Kidney (tissue), 22 donors: ENCODE measurements at places on chromosomes 5 and 9.

GRCh38 chr5:142097681-142098080, 10.9 kb upstream of the NDFIP1 start:
- DNase-seq = no peak

DNA sequence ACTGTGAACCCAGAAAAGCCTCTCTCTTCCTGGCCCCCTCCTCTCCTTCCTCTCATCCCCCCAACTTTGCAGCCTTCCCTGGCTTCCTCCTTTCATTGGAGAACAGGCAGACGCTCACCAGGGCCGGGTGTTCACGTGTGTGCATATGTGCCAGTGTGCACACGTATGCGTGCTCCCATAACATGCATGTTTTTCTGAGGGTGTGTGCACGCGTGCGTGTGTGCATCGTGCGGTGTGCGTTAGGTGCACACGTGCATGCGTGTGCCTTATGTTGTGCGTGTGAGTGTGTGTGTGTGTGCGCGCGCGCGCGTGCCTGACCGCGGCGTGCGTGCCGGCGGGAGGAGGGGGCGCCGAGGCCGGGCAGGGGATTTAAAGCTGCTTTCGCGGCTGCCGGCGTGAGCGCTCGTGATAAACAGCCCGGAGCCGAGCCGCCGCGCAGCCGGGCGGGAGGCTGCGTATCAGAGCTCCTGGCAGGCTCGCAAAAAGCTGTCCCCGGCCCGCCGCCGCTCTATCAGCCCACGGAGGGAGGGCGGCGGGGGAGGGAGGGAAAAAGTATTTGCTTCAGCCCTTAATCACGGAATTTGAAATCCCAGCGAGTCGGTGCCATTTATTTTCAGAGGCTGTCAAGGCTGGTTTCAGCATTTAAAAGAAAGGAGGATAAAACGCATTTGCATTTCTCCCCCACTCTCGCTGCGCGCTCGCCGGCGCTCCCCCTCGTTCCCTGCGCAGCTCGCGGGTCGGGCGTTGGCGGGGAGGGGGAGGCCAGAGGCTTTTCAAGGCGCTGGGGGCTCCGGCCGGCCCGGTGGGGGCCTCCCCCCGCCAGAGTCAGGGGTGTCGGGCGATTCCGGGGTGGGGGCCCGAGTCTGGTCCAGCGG, 183.9 kb downstream of the C9orf50 start:
- peak; percentile 92 for DNase-seq

- DNase-seq = no peak
Measured at GRCh38 chr5:101717721-101718120, 578.4 kb downstream of the SLCO4C1 start.

- no peak for DNase-seq
Measured at GRCh38 chr5:124397317-124397716, 349.1 kb downstream of the ZNF608 start.

DNA sequence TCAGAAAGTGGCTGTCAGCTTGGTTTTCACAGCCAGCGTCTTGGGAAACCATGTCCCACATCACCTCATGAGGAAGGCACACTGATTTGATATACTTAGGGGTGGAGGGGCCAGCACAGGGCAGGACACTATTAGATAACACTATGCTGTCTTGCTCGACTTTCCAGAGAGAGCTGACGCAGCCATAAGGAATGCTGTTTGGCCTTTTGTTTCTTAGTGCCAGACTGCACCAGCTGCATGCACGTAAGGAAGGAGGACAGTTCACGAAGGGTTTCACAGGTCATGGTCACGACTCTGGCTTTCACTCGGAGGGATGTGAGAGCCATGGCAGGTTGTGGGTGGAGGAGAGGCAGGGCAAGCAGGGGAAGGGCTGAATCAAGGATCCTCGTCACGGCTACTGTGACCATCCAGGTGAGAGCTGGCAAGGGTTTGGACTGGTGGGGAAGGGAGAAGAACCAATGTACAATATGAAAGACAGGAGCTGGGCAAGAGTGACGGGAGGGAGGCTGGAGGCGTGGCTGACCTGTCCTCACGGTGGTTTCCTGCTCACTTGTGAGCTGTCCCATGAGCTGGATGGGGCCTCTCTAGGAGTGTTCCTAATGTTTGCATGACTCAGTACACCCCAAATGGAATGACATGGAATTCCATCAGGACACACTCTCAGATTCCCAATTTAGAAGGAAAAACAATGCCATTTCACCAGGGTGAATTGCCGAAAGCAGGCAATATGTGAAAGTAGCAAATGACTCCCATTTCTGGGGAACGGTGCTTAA, 61.7 kb downstream of the OTULIN start:
- no peak for DNase-seq

DNA sequence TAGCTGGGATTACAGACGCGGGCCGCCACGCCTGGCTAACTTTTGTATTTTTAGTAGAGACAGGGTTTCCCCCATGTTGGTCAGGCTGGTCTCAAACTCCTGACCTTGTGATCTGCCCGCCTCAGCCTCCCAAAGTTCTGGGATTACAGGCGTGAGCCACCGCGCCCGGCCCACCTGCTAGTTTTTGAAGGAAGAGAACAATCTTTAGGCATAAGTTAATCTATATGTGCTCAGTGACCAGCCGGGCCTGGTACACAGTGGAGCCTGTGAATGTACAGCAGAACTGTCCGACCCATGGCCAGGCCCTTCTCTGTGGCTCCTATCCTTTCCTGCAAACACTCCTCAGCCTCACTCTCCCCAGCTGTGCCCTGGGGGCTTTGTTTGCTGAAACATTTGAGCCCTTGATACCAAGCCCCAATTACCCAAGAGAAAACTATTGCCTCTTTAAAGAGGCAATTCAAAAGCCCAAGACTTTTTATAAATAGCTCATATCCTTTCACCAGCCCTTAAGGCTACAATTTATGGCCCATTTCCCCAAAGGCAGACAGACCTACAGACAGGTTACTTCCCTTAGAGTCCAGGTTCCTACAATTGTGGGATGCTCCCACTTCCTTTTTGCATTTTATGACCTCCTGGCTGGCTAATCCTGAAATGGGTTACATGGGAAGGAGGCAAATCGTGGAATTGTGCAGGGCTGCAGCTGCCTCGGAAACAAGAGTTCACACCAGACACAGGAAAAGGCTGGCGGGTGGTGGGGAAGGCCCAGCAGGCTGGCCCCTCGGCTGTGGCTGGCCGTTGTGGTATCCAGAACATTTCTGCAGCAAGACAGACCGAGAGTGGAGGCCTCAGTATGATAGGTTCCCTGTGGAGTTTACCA, 37.5 kb downstream of the SPRY4 start:
- peak; percentile 73 for DNase-seq

DNA sequence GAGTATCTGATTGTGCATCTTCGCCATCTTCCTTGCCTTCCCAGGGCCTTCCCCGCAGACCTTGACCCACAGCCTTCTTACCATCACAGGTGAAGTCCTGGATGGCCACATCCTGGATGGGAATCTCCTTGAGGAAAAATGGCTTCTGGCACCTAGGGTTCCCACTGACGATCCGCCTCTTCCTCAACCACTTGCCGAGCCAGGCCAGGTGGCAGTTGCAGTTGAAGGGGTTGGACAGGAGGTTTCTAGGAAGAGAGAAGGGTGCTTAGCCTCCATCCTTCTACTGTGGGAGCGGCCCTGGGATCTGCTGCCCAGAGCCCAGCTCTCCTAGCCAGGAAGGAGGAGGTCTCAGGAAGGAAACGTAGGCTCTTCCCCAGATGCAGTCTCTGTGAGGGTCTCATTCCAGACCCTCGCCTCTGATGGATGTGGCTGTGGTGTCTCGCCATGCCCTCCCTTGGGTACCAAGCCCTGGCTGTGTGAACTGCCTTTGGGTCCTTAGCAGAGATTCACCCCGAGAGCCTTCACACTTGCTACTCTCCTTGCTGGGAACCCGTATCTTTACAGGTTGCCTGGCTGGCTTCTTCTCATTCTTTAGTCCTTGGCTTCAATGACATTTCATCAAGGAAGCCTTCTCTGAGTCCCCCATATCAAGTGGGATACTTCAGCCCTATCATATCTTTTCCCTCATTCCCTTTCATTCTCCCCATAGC, 170.4 kb upstream of the PANK3 start:
- DNase-seq = no peak

DNA sequence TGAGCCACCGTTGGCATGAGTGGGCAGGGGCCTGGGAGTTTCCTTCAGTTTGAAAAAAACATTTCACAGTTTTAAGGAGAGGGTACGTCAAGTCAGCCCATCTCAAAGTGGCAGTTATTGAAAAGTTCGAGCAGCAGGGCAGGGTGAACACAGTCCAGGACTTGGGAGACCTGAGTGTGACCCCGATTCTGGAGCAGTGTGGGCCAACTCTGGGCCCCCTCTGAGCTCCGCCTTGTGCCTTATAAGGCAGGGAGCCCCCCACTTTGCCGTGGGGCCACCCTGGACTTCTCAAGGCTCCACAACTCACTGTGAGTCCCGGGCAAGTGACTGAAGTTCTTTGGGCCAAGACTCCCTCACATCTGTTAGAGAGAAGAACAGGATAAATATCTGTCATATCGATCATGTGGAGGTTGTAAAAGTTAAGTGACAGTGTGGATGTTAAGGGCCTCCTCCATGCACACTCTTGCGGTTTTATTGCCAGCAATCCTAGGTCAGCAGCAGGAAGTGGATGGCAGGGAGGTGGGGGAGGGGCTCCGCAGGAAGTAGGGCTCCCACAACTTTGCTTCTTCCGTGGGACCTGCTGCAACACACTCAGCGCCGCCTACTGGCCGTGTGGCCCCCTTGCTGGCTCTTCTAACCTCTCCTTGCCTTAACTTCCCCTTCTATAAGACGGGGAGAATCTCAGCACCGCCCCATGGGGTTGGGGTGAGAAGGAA, 38.4 kb downstream of the HRH2 start:
- DNase-seq = peak; percentile 75

DNA sequence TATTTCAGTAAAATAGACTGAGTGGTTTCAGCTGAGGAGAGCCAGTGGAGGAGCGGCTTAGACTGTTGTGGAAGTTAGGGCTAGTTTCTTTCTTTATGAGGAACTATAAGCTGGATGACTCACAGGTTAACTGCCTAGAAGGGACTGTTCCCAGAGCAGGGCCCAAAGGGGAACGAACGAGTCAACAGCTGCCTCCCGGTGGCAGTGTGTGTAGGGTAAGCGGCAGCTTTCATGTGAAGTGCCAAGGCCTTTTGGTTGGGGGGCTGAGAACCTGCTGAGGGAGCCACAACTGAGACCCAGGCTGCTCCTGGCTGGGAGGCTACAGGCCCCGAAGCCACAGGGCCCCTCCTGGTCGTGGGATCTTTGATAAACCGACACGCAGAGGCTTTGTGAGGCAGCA, 7.0 kb downstream of the SQSTM1 start:
- DNase-seq = no peak

DNA sequence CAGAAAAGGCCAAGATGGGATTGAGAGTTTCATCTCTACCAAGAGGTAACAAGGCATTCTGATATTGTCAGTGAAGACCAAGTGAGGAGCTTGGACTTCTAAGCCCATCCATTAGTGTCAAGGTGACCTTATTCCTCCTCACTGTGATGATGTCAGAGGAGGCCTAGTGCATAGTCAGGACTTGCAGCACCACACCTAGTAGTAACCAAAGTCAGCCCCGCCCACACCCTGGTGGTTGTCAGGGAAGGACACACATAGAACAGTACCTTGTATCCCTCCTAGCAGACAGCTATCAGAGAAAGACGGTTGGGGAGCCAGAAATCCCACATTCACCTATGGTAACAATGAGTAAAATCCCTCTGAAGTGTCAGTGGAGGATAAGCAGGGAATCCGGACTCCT, 111.7 kb downstream of the AP3B1 start:
- peak; percentile 16 for DNase-seq

DNA sequence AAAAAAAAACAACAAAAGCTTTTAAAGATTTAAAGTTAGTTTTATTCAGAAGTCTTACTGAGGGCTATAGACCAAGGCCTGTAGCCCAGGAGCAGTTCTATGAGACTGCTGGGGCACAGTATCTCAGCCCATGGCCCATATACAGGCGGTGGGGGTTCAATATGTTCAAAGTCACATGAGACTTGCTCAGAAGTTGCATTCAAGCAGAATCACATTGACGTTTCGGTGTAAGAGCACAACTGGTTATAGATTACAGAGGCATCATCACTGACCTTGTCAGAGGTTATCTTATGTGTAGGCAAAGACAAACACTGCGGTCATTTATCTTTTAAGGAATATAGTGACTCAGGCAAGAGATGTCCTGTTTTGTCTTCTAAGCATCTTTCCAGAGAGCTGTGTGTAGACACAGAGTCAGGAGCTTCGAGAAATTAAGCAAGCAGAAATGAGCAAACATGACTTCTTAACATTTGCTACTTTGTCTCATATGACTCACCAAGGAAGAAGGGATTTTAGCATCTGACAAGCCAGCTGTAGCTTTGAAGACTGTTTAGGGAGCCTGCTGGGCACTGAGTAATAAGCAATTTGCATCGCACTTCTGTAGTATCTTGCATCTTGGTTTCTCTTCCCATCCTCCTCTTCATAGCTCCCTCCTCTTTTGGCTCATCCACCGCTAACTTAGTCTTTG, 12.9 kb upstream of the F2RL1 start:
- no peak for DNase-seq

DNA sequence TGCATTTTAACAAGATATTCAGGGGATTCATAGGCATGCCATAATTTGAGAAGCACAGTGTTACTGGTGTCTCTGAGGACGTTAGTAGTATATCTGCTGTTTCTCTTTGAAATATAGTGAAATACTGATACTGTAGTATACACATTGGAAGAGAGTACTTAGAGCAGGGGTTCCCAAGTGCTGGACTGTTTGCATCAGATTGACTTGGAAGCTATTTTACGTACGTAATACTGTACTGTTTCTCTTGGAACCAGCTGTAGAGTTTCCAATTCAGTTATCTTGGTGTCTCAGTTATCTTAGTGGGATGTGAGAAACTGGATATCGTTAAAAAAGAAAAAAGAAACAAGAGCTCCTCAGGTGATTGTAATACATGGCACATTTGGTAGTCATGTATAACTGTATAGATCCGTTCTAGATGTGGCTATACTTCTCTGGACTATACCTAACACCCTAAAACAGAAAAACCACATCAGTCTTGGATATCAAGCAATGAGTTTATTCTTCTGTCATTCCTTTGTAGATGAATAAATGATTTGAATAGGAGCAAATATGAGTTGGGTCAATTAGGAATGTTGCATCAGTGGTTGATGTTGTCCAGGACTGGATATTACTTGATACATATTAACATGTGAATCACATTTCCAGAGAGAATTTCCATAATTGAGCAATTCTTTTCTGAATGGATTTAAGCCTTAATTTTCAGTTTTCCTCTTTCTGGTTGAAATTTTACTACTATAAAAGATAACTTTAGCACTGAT, 33.4 kb downstream of the PRRC1 start:
- DNase-seq = no peak

DNA sequence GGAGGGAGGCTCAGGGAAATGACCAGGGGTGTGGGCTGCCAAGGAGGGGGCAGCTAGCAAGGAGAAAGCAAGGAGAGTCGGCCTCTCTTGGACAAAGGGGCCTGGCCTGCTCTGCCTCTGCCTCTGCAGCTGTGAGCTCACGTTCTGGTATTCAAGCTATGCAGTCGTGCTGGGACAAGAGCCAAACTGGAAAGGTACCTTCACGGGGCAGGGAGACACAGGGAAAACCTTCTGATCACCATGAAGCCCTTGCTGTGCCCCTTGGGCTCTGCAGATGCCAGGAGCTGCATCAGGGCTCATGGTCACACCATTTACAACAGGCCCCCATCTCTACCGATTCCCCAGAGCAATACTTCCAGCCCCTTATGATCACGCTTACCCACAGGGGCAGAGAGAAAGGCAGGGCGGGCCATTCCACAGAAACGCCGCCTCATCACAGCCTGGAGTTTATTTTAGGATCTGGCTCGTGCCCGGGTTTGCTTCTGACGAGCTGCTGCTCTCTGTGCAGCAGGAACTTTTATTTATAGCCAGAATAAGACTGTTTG, 63.2 kb downstream of the PRRT1B start:
- peak; percentile 85 for DNase-seq

- no peak for DNase-seq
Measured at GRCh38 chr5:117262572-117263131, 688.0 kb upstream of the SEMA6A start.
